NCI-H1436 treated with DMSO at 0.1 percent for 48 hours (cell line): ENCODE measurements at places on chromosomes 2 and 18.
A peak's percentile ranks its signal among the peaks of the same experiment; 100 is the strongest.

DNA sequence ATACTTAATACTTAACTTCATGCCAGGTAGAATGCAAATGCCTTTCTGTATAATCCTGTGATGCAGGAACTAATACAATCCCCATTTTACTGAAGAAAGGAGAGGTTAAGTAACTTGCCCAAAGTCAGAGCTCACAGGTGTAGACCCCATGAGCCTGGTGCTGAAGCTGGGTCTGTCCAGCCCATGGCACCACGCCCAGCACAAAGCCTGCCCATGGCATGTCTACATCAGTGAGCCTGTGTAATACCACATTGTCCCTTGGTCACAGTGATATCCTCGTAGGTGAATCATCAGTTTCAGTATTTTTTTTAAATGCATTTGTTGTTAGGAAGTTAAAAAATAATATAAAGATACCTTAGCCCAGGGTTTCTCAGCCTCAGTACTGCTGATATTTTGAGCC lies 69.9 kb upstream of the MCFD2 start:
- DNase-seq: no peak

- DNase-seq: no peak
Measured at GRCh38 chr2:180753809-180754761, 226.3 kb upstream of the UBE2E3 start.

GRCh38 chr18:24063121-24063731 lies 48.7 kb downstream of the TTC39C start:
- no peak for DNase-seq

GRCh38 chr2:64143169-64144056 lies 807 bp downstream of the PELI1 start:
- no peak for DNase-seq

DNA sequence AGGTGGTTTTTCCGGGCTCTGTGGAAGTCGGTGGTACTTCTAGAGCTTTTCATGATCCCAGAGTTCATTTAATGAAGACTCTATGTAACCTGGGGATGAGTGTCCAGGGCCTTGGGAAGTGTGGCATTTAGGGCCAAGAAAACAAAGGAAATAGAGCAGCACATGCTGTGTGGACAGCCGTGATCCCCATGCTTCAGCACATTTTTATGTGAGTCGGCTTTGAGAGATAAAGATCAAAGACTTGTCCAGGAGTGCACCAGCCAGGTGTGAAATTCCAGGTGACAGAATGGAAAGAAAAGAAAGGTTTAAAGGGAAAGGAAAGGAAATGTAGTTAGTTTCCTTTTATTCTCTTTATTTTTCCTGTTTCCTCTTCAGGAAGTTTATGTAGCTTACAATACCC lies 258.0 kb upstream of the NRP2 start:
- no peak for DNase-seq

- no peak for DNase-seq
Measured at GRCh38 chr2:216300906-216301305, 71.4 kb downstream of the MARCHF4 start.

- no peak for DNase-seq
Measured at GRCh38 chr18:23966909-23967308, 47.6 kb upstream of the TTC39C start.

- no peak for DNase-seq
Measured at GRCh38 chr2:135948642-135949355, 36.6 kb downstream of the DARS1 start.

GRCh38 chr18:9616049-9616448 lies 1.7 kb upstream of the PPP4R1 start:
- DNase-seq: no peak

DNA sequence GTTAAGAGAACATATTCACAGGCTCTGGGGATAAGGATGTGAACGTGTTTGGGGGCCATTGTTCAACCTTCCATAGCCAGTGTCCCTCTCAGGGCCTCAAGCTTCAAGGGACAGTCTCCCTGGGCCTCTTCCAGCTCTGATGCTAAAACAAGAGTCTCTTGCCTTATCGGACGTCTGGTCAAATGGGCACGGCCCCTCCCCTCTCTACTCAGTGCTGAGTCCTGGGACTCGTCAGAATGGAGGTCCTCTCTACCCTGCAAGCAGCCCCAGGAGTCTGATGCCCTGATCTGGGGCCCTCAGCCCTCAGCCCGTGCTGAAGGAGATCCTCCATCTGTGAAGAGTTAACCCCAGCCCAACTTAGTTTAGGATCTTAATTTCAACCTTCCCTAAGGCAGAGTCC lies 198.2 kb downstream of the ZFP36L2 start:
- DNase-seq: no peak

DNA sequence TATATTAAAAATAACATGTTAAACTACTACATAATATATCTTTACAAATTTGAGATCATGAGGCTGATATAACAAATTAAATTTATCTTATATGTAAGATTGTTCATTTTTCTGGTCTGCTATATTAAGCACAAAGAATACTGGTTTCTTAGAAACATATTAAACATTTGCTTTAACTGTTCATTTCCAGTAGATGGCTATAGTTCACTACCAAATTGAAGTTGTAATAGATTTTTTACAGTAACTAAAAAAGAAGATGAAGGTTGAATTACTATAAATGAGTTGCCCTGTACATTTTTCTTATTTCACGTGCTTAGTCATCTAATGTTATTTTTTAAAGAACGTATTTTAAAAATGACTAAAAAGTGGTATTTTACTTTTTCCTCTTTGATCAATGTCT lies 57.0 kb downstream of the ZNF407 start:
- peak; percentile 20 for DNase-seq

GRCh38 chr2:54030806-54031205 lies 60.0 kb upstream of the PSME4 start:
- DNase-seq: no peak

DNA sequence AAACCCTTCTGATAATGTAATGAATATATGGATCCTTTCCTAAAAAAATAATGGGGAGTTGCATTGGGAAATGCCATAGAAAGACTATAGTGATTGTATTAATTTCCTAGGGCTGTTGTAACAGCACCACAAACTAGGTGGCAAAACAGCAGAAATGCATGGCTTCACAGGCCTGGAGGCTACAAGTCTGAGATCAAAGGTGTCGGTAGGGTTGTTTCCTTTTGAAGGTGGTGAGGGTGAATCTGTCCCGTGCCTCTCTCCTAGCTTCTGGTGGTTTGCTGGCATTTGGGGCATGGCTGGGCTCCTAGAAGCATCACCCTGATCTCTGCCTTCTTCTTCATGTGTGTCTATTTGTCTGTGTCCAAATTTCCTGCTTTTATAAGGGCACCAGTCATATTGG lies 149.7 kb downstream of the INHBB start:
- no peak for DNase-seq

GRCh38 chr2:128715360-128715759 lies 396.7 kb upstream of the HS6ST1 start:
- DNase-seq: no peak

GRCh38 chr2:84963692-84964405 lies 7.1 kb upstream of the KCMF1 start:
- DNase-seq: no peak

DNA sequence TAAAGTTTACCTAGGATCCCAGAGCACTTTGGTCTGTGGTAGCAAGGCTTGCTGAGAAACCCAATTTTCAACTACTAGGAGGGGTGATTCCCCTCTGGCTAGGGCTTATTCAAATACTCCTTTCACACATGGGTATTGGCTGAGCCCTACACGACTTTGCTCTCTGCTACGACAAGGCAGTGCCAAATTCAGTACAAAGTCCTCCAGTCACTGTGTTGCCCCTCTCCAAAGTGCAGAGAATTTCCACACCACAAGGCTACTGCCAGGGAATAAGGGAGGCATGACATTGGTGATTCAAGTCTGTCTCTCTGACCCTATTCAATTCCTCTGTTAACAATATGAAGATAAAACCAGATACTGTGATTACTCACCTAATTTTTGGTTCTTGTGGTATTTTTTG lies 38.9 kb downstream of the SYT4 start:
- no peak for DNase-seq

DNA sequence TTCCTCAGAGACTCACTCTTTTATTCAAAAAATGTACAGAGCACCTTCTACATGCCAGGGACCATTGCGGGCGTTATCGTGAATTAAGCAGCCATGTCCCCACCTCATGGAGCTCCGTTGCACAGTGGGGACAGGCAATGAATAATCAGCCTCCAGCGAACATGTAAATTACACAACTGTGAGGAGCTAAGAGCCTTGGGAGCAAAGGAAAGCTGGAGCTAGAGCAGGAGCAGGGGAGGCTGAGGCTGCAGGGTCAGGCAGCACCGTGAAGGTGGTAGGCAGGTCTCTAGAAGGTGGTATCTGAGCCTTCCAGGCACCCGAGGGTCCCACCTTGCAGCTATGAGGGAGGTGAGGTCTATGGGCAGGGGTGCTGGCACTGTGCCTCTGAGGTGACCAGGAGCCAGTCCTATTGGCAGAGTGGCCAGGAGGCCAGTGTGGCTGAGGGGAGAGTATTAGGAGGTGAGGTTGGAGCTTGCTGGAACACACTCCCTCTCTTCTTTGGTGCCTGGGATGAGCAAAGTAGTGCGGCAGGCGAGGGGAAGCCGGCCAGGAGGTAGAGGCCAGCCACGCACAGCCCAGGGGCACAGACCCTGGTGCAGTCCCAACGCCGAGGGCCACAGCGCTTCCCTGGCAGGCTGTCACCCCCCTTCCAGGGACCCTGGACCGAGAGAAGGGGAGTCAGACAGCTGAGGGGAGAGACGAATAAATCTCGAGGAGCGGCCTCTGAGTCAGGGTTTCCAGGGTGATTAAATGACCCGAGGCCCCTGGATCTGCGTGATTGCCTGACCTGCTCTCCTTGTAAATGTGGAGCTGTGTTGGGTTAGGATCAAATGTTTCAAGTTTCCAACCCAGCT lies 167.3 kb downstream of the SEPTIN10 start:
- DNase-seq: no peak

GRCh38 chr2:54423213-54423612 lies 32.9 kb upstream of the SPTBN1 start:
- no peak for DNase-seq

GRCh38 chr2:127864877-127865276 lies 6.9 kb upstream of the POLR2D start:
- DNase-seq: no peak

GRCh38 chr2:168773719-168774521 lies 28.5 kb upstream of the NOSTRIN start:
- no peak for DNase-seq

GRCh38 chr2:205885492-205886099 lies 200.4 kb downstream of the INO80D start:
- no peak for DNase-seq

DNA sequence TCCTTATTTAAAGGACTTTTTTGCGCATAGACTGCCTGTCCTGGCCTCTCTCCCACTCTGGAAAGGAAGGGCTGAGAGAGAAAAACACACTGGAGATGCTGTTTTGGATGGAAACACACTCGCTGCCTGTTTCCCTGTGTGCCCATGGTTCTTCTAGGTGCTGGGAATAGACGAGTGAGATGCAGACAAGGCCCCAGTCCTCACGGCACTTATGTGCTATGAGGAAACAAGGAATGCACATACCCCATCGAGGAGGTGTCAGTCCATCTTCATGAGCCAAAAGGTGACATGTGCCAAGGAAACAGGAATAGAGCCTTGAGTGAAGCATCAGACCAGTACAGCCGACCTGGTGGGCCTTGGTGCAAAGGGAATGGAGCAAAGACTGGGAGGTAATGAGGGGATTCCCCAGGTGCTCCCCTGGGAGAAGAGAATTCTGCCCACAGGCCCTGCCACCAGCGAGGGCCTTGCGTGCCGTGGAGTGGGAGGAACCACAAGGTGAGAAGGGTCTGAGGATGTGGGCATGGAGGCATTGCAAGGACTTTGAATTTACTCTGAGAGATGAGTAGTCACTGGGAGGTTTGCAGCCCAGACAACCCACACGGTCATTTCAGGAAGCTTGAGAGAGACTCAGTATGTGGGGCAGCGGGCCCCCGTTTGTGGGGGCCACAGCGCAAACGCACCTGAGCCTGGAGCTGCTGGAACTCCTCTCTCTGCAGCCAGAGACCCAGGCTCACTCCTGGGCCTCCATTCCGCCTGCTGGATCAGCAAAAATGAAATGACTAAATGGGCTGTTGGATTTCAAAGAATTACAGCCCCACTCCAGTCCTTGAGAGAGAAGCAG lies 197.5 kb upstream of the COPS8 start:
- DNase-seq: no peak

- DNase-seq: no peak
Measured at GRCh38 chr2:241540771-241541561, 17.6 kb upstream of the BOK start.

DNA sequence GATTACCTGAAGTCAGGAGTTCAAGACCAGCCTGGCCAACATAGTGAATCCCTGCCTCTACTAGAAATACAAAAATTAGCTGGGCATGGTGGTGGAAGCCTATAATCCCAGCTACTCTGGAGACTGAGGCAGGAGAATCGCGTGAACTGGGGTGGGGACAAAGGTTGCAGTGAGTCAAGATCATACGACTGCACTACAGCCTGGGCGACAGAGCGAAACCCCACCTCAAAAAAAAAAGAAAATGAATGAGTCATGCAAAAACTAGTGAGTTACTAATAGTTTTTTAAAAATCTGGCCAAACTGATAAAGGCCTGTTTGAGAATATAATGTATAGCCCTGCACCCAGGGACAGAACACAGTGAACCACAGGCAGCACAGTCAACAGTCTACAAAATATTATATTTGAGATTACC lies 17.5 kb downstream of the AFG3L2 start:
- DNase-seq: no peak

GRCh38 chr2:155377266-155377680 lies 678.8 kb downstream of the KCNJ3 start:
- no peak for DNase-seq

DNA sequence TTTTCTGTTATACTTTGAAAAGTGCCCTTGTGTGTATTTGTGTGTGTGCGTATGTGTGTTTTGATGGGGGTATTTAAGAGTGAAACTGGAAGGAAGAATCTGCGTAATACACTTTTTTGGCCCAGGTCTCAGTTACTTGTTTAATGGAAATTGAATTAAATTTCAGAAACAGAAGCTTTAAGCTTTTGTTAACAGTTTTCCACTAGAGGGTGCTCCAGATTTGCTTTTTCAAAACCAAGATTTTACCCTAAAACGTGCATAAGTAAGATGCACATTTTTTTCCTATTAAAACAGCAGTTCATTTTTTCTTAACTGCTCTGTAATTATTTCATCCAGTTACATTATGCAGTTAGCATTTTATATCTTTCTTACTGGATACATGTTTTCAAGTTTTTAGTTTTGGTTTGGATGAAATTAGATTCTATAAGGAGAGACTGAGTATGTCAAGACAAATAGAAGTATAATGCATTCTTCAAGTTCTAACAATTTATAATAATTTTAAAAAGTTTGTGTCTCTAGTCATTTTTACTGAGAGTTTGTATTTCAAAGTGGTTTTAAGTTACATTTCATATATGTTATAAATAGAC lies 97.2 kb downstream of the PIK3C3 start:
- no peak for DNase-seq

DNA sequence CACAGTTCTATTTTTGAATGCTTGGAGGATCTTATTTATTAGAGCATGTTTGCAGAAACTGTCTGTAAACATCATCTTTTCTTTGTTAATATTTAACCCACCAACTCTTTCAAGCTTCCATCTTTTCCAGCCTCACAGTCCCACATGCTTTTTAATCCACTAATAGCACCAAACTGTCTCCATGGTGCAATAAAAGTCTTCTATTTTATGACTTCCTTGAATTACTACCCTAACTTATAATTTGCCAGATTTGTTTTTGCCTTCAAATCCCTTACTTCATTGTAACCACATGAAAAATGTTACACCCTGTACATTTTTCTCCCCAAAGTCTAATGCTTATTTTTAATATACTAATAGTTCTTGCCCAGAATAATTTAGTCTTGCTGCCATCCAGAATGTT lies 792.6 kb downstream of the PLCL1 start:
- no peak for DNase-seq
